ENCODE measurements at places on chromosomes 3 and 15. TPM values are rescaled to one million over a fixed set of nuclear protein-coding genes. Genes with fewer than 3 reads are reported as not detected.

DNA sequence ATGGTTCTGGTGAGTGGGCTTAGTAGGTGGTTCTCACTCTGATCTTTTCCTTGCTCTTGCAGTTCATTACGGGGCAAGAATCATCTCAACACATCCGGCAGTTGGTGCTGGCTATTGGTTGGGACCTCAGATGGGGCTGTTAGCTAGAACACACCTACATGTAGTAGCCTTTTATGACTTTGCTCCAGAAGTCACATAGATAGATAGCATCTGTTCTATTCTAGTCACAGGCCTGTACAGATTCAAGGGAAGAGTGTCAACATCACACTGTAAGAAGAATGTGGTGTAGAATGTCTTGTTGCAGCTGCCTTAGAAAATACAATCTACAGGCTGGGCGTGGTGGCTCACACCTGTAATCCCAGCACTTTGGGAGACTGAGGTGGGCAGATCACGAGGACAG is 15.1 kb downstream of the RAB5A start:
- DNase-seq, result no peak

IL16 gene
- polyA plus RNA-seq, result 4.9 TPM

USP50 gene
- 1.5 TPM for polyA plus RNA-seq

DNA sequence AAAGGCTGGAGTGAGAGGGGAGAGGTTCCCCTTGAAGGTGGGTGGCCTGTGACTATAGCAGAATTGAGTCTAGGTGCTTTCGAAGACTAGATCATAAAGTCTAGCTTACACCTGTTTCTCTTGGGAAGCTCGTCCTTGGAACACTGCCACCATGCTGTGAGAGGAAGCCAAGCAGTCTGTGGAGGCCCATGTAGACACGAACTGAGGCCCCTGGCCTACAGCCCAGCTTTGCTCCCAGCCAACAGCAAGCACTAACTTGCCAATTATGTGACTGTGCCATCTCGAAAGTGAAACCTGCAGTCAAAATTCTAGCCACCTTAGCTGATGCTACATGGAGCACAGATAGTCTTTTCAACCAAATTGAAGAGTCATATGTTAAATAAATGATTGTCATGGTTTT is 190.5 kb upstream of the NECTIN3 start:
- DNase-seq, result no peak

CSPG5 gene
- polyA plus RNA-seq, result 0.96 TPM
